ENCODE measurements at places on chromosomes 3 and 15.

GRCh38 chr15:78063217-78063616 lies 14.3 kb downstream of the TBC1D2B start:
- no peak for DNase-seq

DNA sequence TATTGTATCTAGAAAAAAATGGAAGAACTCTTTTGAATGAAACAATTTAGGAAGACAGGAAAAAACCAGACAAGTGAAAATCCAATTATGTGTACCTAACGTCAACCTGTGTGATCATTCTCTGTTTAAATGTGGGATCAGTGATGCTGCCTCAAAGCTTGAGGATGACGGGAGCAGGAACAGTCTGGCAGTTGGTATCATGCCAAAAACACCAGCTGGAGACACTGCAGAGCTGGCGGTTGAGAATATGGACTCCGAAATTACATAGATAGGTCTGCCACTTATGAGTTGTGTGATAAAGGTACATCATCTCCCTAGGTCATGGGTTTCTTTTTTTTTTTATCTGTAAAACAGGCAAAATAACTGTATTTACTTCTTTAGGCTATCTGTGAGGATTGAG lies 480.5 kb downstream of the CNTN4 start:
- DNase-seq: no peak

GRCh38 chr3:154884952-154885351 lies 195.2 kb upstream of the MME start:
- no peak for DNase-seq

GRCh38 chr15:60936186-60936585 lies 292.9 kb downstream of the RORA start:
- no peak for DNase-seq

DNA sequence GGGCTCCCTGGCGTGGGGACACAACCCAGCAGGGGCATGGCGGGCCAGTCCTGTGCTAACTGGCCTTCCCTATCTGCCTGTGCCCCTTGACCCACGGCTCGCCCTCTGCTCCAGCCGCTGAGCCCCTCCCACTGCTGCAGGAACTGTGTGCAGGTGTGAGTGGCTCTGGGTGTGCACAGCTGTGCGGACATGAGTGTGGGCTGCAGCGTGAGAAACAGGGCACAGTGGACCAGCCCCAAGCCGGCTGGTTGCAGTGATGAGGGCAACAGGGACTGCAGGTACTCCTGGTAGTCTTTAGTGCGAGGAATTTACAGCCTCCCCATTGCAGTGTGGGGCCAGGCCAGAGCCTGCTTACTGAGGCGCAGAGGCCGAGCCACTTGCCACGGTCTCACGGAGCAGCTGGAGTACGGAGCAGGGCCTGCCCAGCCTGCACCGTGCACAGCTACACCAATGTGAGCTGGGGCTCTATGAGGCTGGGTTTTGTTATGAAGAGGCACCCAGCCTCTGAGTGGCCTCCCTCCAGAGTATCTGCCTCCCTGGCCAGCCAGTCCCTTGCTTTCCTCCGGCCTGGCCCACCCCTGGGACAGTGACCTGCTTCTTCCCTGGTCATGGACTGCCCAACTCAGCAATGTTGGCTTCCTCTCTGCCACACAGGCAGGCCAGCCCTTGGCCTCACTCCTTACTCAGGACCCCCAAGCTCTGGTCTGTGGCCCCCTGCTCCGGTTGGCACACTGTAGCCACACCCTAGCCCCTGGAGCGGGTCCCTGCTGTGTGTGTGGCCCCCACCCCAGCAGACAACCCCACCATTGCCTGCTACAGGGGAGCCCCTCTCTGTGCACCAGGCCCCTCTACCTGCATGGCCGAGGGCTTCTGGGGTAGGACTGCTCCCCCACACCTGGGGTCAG lies 47.8 kb downstream of the PLXNA1 start:
- DNase-seq: no peak

GRCh38 chr3:129890125-129890524 lies 3.4 kb downstream of the TMCC1 start:
- DNase-seq: no peak

DNA sequence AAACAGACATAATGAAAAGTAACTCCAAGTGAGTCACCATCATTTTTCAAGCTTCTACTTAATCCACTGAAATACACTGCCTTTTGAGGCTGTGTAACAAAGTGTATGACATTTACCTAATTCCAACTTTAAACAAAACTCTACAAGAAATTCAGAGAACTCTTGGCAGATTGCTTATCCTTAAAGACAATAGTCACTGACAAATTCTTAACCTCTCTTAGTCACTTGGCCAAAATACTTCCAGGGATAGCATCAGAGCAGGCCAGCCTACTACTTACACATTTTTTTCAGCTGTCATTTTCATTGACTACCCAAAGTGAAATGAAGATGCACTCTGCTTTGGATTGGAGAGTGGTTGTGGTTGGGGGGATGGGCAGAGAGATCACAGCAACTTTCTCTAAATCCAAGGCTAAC lies 3.6 kb downstream of the WWTR1 start:
- DNase-seq: no peak

DNA sequence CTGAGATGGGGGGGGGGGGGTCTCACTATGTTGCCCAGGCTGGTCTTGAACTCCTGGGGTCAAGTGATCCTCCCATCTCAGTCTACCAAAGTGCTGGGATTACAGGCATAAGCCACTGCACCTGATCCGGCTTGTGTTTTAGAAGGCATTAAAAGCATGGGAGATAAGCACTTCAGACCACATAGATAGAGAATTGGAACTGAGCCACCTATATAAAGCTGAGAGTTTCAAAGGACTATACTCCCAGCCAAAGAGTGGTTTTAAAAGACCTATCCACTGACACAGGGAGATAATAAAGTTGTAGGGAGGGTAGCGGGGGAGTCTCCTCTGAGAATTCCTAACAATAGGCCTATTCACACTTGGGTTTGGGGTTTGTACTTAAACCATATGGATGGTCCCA lies 34.8 kb downstream of the DENND4A start:
- DNase-seq: no peak

DNA sequence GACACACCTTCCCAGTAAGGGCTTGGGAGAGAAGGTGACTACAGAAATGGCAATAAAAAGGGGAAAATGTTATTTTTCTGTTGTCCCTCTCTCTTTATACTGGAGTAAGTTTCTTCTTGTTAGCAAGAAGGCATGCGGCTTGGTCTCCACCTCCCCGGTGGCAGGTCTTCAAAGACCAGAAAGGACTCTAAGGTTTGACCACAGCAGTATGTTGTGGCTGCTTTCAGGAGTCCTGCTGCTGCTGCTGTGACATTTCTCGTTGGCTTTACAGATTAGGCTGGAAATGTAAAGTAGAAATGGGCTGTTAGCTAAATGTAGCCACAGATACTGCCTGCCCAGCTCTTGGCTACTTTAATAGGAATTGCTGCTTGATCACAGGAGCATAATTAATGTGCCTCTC lies 175.8 kb upstream of the ZBTB20 start:
- DNase-seq: no peak

DNA sequence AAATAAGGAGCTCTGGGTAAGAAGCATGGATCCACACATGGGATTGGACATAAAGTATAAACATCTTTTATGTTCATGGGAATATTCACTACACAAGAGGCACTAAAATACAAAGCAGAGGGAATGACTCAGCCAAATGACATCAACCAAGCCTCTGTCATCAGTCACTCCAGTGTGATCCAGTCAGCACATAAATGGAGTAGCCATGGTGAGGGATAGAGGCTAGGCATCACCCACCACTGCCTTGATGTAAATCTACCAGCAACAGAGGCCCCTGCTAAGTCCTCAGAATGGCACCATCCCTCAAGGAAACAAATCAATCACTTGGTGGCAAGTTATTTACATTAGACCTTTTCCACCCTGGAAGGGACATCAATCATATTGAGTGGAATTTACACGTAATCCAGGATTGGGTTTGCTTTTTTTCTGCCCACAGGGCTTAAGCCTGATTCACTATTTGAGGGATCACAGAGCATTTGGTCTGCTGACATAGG lies 27.2 kb downstream of the VEPH1 start:
- DNase-seq: no peak

DNA sequence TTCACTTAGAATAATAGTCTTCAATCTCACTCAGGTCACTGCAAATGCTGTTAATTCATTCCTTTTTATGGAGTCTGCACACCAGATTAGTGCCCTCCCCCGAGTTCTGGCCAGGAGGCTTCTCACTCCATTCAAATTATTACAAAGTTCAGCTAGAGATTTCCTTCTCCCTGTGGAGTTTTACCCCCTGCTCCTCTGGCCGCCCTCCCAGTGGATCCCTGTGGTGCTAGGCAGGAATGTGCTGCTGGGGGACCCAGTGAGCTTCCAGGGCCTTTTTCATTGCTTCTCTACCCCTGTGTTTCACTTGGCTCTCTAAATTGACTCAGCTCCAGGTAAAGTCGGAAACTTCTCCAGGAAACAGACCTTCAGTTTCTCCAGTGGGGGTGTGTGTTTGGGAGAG lies 42.7 kb upstream of the CD200R1L start:
- DNase-seq: no peak

- DNase-seq: no peak
These were observed 9.8 kb downstream of the RAB27A start for GRCh38 chr15:55279746-55280351.

DNA sequence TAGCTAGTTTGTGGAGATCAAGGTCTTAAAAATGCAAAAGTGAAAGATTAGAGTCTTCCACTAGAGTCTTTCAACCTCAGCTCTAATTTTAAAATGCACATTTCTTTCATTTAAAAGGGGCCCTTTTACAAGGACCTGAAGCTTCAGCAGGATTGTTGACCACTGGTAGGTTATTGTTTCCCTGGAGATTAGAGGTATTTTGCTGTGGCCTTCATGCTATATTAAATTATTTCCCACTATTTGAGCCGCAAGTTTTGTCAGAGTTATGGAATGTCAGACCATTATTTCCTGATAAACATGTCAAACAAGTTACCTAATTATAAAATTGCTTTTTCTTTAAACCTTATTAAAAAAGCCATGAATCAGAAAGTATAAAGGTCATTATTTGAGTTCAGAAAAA lies 103.1 kb upstream of the CCNL1 start:
- DNase-seq: no peak

DNA sequence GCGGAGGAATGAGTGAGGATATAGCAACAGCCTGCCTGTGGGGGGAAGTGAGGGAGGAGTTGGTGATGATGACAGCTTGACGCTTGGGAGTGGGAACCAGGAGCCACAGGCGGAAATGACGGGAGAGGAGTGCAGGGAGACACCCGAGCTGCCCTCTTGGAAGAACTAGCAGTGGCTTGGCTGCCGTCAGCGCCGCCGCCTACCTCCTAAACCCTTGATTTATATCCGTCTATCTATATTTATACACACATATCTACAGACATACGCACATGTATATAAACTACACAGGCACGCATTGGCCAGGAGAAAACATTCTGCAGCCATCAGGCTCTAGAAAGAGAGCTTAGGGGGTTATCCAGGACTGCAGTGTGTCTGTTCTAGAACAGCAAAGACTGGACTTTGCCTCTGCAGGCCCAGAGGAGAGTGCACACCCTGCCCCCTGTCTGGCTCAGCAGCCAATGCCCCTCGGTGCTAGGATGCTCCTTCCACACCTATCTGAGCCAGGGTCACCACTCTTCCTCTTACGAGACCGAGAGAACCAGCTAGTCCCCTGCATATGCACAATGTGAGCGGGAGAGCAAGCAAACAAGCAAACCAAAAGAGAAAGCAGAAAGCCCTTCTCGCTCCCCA lies 45.3 kb upstream of the MAGEF1 start:
- DNase-seq: peak; percentile 59

- peak; percentile 69 for DNase-seq
These were observed at the start of gene ST8SIA2 for GRCh38 chr15:92393071-92393979. Gene ST8SIA2, plus strand, starts transcription at chr15:92393881. Its CDS starts 184 bp downstream, at chr15:92394065.

DNA sequence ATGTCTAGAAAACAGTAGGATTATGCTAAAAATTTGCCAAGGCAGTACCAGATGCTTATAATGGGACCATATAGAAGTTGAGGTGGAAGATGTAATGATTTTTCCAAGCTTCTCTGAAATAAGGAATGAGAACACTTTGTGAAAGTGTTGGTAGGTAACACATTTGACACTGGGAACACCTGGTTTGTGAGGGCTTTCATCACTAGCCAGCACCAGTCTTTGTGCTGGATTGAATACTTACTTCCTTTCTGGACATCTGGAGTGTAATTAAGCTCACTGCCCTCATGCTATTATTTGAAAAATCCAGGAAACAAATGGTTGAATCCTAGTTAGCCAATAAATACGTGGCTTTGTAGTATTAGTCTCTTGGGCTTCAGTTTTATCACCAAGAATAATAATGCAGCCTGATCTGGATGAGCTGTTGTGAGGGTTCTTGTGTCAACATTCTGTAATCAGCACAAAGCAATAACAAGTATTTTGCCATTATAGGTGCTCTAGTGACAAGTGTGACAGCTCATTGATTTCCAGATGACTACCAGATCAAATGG lies 12.9 kb downstream of the CCDC80 start:
- DNase-seq: no peak

- DNase-seq: no peak
These were observed 25.0 kb downstream of the ADAM10 start for GRCh38 chr15:58724466-58724865.

DNA sequence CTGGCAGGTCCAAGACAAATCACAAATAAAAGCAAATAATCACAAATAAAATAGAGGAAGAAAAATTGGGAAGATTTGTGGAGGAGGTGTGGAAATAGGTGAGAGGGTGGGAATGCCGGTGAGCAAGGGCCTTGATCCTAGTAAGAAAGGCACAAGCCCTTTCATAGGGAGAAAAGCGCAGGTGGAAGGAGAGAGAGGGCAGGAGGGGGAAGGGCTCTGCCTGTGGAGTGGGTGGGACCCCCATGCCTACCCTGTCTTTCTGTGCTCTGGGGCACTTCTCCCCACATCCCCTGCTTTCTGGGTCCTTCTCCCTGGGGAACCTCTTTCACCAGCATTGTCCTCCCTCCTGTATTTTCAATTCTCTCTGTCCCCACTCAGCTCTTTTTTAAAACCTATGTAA lies 711 bp upstream of the TGM5 start:
- DNase-seq: no peak

- no peak for DNase-seq
These were observed 56.8 kb upstream of the TGFBR2 start for GRCh38 chr3:30549600-30549999.

- no peak for DNase-seq
These were observed 125.8 kb downstream of the LPP start for GRCh38 chr3:188279502-188280335.

- no peak for DNase-seq
These were observed 385.2 kb downstream of the SHQ1 start for GRCh38 chr3:72463083-72463482.

- no peak for DNase-seq
These were observed 5.7 kb upstream of the IQGAP1 start for GRCh38 chr15:90382320-90382719.

- DNase-seq: no peak
These were observed 69.1 kb downstream of the MEGF11 start for GRCh38 chr15:66184492-66184891.

DNA sequence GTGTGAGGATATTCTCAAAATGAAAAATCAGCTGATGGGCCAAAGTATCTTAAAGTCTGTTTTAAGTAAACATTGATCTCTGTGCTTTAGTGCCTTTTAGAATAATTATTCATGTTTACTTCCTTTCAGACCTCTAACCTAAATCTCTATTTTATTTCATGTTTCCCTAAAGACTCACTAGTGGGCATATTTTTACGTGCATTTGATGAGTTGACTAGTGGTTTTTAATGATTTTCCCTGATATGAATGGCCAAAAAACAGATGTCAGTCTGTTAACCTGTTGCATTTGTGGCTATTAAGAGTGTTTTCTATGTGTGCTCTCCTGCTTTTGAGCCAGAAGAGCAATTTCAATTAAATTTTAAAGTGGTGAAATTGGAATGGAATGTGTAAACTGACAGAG lies 6.9 kb downstream of the FAIM start:
- no peak for DNase-seq

All from SK-N-DZ (cell line).